Stimulated activated CD8-positive, alpha-beta memory T cell treated with anti-CD3 and anti-CD28 coated beads, Interleukin-15, amount 100 ng/mL, for 48 hours (primary cell): ENCODE measurements at places on chromosomes 2 and 18.

DNA sequence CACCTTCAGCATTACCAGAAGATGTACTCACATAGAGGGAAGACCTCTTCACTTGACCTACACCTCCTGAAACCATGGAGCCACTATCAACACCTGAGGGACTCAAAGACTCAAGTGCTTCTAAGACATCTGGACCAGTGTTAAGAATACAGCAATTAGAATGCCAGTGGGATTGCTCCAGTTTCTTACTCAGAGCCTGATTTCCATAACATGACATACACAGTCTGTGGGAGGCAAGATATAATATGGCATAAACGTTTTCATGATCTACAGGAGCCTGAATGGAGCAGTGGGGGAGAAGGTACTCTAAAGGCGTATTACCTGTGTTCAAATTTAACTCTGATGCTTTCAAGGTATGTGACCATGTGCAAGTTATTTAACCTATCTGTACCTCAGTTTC lies 57.2 kb downstream of the ZNF385B start:
- DNase-seq = no peak

DNA sequence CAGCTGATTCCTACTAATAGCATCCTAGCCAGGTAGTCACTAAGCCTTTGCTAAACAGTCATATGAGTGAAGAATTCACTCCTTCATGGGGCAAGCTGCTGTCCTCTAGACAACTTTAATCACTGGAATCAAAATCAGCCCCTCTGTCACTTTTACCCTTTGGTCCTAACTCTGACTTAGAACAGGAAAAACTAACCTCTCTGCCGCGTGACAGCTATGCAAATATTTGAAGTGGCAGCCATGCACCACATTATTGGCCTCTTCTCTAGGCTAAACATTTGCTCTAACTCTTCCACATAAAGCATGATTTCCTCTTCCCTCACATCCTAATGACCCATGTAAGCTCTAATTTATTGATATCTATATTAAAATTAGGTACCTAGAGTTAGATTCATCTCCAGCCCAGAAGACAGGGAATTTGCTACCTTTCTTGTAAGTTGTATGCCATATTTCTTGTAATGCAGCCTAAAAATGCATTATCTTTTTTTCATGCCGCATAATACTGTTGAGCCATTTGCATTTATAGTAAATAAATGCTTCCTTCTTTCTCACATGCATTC lies 12.8 kb upstream of the ONECUT2 start:
- no peak for DNase-seq

DNA sequence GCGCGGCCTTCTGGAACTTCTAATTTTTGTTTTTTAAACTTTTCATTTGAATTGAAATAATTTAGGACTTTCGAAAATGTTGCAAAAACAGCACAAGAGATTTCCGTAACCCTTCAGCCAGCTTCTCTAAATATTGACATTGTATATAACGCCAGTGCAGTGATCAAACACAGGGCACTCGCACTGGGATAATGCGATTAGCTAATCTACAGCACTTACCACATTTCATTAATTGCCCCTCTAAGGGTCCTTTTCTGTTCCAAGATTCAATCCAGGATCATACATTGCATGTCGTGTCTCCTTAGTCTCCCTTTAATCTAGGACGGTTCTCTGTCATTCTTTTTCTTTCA lies 343 bp upstream of the CD302 start:
- no peak for DNase-seq

DNA sequence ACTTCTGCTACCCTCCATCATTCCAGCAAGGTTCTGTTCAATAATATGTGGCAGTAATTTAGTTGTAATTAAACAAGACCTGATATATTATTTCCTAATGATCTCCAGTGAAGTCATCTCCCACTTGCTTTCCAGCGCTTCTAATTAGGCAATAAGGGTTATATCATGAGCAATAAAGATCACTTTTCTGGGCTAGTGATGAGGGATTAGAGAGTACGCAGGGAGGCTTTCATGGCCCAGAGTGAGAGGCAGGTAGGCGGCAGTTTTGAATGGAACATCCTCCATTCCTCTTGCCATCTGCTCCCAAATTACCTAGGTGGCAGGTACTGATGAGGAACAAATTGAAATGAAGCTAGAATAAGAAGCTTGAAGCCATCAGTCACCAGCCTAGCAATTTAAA lies 358.1 kb upstream of the SYT4 start:
- DNase-seq = no peak

DNA sequence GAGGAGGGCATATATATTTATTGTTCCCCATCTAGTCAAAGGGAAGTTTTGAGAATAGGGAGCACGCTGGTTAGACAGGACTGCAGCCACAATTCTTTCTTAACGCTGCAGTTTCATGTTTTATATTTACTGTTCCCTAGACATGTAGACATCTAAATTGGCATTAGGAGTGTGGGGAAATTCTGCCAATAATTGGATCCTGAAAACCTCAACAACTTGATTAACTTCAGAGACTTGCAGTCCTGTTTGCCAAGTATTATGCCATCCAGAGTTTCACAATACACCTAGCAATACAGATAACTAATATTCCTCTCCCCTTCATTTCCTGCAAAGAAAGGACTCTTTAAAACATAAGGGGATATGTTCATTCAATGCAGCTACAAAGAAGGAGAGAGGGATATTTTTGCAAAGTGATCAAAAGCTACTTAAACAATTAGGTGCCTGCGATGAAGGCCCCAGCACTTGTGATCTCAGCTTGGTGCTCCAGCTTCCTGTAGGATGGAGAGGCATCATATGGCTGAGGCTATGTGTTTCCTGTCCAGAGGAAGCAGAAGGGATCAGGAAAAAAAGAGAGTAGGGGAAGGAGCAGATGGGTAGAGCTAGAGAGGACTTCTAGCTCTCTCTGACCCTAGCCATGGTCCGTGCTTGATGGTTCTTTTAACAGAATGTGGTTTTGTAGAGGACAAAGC lies 264.4 kb downstream of the MTX2 start:
- no peak for DNase-seq

DNA sequence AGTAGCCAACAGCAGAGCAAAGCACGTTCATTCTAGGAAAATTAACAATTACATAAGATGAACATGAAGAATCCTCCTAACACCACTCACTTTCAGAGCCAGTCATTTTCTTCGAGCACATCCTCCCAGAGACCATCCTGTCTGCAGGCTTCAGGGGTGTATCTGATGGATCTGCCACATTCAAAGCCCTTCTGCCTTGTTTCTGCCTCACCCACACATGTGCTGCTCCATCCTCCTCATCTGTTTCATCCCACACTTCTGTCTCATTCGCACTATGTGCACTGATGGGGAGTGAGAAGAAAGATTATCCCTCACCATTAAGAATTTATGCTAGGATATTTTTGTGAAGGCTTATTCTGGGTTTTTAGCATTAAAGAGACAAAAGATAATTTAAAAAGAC lies 287.9 kb upstream of the PKDCC start:
- no peak for DNase-seq

DNA sequence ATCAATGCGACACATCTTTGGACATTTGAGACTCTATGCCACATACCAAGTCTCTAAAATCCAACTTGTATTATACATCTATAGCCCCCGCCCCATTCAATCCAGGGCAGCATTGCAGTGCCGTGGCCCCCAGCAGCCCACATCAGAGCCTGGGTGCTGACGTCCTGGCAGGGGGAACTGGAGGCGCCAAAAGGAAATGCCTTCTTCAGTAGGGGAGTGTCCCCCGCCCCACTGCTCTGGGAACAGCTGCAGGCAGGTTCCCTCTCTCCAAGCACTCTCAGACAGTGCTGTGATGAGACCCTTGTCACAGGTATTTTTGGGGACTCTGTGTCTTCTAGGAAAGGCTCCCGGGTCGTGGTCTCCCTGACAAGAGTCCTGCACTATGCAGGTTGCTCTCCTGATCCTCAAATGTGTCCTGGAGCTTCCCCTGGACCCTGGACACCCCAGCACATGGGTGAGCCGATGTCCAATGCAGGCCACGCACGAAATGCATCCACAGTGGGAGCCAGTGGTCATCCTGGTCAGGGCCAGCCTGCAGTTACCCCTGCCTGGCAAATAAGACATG lies 188.7 kb downstream of the RTP5 start:
- no peak for DNase-seq

GRCh38 chr2:118049816-118050140 lies 35.9 kb upstream of the CCDC93 start:
- no peak for DNase-seq

DNA sequence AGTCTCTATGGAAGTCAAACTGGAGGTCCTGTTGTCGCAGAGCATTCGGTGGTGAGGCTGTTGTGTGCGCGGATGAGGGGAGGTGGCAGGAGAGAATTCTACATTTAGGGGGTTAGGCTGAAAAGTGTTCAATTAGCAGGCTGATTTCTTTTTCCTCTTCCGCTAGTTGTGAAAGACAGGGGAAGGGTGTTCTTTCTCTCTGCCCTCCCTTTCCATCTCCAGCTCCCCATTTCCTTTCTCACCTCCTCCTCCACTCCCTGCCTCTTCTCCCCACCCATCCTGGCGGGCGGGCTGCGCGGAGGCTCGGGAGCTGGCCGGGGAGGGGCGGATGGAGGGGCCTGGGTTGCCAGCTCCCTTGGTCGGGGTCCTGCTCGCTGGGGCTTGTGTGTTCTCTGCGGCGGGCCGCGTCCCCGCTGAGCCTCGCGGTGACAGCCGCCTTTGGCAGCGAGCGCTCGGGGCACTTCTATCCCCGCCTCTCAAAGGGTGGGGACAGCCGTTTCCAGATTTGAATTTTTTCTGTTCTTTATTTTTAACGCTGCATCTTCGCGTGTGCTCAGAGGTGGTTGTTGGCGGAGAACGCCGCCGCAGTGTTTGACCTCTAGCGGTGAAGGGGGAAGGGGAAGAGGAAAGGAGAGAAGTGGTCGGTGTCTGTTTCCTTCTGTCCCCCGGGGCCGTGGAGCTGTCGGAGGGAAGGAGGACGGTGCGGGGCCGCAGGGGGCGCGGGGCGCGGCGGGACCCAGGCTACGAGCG lies 3.6 kb downstream of the SOX11 start:
- DNase-seq = no peak

- no peak for DNase-seq
Measured at GRCh38 chr2:98901291-98901690, 34.7 kb downstream of the CRACDL start.

DNA sequence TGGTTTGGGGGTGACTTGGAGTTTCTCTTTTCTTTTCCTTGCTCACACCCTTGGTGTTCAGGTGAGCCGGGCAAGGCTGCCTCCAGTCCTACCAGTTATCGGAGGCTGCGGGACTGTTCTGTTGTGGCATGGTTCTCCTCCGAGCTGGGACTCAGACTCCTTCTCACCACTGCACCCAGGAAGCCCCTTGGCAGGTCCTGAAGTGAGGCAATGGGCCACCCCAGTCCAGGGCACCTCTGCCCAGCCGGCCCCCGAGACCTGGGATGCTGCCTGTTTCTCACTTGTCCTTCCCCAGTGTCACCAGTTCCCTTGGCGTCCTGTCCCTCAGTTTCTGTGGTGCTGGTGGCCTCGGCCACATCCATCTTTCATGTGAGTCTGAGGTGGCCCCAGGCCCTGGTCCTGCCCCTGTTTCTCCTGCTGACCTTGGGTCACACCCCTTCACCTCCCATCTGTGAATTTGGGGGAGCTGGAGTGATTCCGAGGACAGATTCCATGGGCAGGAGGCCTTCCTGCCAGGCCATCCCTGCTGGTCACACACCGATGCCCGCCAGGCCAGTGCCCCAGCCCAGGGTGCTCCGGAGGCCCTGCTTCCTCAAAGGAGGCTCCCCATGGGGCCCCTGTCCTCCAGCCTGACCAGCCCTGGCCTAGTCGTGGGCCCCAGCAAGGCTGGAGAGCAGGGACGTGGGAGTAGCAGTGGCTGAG lies 6.6 kb upstream of the KLHL30 start:
- DNase-seq = no peak

DNA sequence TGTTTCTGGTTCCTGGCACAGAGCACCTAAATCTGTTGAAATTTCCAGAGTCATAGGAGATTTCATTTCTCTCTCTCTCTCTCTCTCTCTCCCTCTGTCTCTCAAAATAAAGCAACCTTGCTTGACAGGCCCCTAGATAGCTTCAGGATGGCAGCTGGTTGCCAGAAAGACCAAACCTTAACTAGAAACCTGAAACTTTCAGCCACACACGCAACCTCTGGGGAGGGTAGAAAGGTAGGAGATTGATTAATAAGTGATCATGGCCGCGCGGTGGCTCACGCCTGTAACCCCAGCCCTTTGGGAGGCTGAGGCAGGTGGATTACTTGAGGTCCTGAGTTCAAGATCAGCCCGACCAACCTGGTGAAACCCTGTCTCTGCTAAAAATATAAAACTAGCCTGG lies 1885.4 kb upstream of the CELF4 start:
- DNase-seq = no peak

GRCh38 chr2:112634153-112634873 lies 11.4 kb upstream of the SLC20A1 start:
- DNase-seq = no peak

DNA sequence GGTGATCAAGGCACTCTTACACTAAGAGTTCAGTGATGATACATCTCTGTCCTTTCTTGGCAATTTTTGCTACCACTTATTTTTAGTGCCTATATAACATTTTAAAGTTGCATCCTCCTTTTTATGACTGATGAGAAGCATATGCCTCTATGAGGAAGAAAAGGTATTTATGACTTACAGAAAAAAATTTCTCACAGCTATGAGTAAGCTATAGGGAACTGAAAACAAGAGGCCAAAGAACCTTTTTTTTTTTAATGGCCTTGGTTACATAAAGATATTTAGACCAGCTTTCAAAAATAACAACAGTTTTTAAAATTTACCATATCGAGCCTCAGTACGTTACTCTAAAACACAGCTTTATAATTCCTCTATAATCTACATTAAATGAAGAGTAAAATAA lies 21.3 kb downstream of the MBD5 start:
- no peak for DNase-seq
